ENCODE measurements at places on chromosomes 11 and 22.

- no peak for DNase-seq
Measured at GRCh38 chr11:67045314-67045713, 11.3 kb upstream of the RHOD start.

- DNase-seq, result no peak
Measured at GRCh38 chr22:22785316-22786065, 102.1 kb upstream of the IGLL5 start.

DNA sequence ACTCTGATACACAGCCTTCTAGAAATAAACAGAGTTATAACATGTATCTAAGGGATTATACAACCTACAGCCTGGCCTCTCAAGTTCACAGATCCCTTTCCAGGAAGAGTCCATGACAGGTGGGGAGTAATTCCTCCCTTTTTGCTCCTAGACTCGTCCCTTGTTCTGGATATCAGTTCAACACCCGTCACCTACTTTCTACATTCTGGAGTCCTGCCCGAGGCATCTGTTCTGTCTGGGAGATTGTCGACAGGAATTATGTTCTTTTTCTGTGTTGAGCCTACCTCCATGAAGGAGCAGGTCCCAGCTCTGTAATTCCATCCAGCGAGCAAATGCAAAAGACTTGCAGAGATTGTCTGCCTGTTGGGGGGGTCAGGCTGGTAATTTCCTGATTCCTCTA lies 224.6 kb upstream of the NTM start:
- DNase-seq, result no peak

DNA sequence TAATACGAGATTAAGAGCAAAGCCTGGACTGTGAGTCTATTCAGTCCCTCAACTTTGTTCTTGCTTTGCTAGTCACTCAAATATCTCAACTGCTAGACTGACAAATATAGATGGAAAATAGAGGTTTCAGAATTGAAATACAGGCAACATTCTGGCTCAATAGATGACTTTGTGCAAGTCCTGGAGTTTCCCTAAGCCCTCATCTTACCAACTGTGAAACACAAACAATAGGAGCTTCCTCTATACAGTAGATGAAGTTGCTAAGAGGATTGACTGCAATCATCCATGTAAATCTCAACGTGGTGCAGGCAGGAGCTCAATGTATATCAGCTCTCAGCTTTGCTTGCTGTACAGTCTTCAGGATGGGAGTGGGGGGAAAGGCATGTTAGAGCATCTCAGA lies 6.2 kb upstream of the MPEG1 start:
- no peak for DNase-seq

- no peak for DNase-seq
Measured at GRCh38 chr11:75582895-75583717, 21.1 kb downstream of the SERPINH1 start.

DNA sequence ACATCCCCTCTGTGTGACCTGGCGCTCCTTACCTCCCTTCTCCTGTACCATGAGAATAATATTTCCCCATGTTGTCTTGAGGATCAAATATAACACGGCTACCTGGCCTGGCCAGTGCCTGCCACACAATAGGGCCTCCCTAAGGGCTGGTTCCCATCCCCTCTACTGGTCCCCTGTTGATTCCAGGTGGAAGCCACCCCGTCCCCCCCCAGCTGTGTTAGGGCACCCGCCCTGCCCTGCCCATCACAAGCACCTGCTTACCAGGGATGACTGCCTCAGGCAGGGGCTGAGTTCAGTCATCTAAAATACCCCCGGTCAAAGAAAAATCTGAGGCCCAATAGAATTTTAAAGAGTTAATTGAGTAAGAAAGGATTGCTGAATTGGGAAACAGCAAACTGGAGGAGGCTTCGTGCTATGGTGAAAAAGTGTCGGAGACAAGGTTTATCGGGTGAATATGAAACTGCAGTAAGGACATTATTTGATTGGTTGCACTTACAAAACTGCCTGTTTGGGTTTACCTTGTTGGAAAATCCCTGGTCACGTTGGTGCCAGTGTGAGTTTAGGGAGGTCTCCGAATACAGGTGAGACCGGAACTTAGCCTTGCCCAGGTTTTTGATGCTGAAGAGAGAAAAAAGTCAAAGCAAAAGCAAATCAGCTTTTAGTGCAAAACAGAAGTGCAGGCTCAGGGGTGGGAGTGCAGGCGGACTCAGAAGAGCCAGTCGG lies 5.2 kb downstream of the APOL1 start:
- no peak for DNase-seq

DNA sequence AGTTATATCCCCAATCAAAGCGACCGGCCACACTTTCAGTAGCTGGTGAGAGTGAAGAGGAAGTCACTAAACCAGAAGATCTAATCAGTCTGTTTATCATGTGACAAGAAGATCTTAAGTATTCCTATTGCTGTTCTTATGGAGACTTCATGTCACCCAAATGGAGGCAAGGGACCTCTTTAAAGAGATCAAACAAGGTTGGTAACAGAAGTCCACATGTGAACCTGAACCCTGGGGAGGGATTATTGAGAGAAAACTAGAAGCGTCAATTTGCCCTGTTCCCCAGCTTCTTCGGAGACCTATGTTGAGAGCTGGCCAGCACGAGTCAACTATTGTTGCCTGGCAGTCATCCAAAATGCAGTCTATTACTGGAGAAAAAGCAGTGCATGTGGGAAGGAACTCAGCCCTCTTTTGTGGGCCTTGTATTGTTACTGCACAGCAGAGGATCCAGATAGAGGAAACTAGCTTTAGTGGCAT lies 76.9 kb upstream of the CTSC start:
- DNase-seq, result no peak

DNA sequence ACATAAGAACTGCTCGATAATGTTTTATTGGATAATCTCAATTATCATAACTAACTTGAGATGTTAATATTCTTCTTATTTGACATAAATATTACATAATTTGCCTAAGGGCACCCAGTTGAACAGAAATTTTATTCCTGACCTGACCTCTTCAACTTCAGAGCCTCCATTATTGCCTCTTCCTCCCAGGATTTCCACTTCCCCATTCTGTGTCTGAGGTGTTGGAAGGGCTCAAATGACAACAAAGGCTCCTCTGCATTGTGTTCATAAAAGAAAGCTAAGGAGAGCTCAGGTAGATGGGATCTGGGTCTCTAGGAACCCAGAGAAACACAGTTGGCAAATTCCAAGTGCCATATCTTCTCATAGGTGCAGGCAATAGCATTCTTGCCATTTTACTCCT lies 61.2 kb upstream of the ARHGAP20 start:
- DNase-seq, result no peak

- DNase-seq, result no peak
Measured at GRCh38 chr22:30855677-30856518, 112.7 kb downstream of the MORC2 start.

DNA sequence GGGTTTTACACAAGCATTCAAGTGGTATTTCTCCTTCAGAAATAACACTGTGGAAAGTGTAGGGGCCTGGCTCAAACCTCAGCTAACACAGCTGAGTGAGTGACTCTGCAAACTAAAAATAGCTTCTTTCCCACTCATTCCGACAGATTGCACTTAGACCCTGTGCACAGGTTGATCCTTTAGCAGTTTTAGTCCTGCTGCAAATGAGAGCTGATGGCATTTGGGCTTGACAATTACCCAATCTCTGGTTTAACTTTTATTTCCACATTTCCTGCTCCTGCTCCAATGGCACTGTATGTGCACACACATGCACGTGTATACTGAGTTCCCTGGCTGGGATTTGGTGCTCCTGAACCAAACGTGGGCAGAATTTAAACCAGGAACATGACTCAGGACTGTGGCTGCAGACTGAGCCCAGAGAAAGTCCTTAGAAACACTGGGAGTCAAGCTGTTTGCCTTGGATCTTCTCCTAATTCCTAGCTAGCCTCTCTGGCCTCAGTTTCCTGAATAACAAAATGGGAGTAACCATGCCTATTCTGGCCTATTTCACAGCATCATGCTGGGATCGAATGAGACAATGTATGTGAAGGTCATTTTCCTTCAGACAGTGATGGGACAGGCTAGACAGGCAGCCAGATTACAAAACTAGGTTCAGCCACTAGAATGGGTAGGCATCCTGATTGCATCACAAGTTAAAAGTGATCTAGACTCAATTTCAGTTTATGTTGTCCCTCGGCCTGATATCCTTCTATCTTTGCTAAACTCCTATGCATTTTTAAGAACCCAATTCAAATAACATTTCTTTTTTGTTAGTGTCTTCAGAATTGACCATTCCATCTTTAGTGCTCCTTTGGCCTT lies 58.2 kb downstream of the SERGEF start:
- DNase-seq, result no peak

DNA sequence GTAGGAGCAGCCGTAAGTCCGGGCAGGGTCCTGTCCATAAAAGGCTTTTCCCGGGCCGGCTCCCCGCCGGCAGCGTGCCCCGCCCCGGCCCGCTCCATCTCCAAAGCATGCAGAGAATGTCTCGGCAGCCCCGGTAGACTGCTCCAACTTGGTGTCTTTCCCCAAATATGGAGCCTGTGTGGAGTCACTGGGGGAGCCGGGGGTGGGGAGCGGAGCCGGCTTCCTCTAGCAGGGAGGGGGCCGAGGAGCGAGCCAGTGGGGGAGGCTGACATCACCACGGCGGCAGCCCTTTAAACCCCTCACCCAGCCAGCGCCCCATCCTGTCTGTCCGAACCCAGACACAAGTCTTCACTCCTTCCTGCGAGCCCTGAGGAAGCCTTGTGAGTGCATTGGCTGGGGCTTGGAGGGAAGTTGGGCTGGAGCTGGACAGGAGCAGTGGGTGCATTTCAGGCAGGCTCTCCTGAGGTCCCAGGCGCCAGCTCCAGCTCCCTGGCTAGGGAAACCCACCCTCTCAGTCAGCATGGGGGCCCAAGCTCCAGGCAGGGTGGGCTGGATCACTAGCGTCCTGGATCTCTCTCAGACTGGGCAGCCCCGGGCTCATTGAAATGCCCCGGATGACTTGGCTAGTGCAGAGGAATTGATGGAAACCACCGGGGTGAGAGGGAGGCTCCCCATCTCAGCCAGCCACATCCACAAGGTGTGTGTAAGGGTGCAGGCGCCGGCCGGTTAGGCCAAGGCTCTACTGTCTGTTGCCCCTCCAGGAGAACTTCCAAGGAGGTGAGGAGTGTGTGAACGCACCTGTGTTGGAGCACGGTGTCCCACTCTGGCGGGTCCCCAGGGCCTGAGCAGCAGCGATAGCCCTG lies at the start of gene TAGLN:
Gene TAGLN (plus strand): TSS at position 318 of the 863 bp plus-strand sequence. CDS start 3,644 bp downstream, outside the sequence.
- peak; percentile 60 for DNase-seq

DNA sequence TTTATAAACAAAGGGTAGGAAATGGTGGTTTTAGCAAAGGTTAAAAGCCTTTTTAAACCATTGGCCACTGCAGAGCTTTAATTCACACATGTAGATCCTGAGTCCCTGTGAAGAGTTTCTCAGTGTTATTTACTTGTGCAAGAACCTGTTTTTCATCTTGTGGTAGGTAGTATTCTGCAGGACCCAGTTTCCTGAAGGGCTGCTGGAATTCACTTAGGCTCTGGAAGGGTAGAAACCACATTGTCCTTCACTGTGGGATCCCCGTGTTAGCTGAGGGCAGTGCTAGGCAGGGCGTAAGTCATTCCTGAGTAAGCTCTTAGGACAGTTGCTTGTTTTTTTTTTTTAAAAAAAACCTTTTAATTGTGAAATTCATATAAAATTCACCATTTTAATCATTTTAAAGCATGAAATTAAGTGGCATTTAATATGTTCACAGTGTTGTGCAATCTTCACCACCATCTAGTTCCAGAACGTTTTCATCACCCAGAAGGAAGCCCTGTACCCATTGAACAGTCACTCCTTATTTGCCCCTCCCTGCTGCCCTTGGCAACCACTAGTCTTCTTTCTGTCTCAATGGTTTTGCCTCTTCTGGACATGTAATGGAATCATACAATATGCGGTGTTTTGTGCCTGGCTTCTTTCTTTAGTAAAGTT lies 77.7 kb downstream of the C22orf31 start:
- no peak for DNase-seq

DNA sequence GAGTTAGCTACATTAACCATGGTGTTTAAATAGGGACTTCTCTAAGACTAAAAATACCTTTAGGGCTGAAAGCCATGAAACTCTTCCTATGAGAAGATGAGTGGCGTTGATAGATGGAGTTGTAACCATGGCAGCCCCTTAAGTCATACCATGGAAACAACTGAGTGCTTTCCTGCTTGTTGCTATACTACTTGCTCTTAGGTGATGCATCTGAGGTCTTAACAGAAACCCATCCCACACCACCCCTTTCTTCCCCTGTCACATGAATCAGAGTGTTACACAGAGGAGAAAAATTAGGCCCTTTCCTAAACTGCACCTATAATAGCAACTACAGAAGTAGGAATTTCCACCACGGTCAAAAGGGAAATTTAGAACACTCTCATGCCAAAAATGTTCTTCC lies 64.3 kb upstream of the ZC3H12C start:
- no peak for DNase-seq

- no peak for DNase-seq
Measured at GRCh38 chr11:11408436-11409221, 55.6 kb upstream of the CSNK2A3 start.

DNA sequence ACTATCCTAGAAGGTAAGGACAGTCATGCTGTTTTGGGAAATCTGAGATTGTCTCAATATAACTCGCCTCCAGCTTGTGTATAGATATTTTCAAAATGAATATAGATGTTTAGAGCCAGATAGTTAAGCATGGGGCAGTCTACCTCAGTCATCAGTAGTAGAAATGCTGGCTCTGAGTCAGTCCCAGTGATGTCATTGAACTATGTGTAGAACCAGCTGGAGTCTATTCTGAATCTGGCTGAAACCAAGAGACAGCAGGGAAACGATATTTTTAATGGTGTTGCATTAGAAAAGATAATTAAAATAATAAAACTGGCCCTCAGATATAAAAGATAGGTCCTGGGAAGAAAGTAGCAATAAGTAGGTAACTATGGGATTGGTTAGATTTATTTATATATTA lies 25.9 kb downstream of the PIWIL4 start:
- no peak for DNase-seq

- no peak for DNase-seq
Measured at GRCh38 chr11:86983021-86983488, 27.9 kb upstream of the FZD4 start.

DNA sequence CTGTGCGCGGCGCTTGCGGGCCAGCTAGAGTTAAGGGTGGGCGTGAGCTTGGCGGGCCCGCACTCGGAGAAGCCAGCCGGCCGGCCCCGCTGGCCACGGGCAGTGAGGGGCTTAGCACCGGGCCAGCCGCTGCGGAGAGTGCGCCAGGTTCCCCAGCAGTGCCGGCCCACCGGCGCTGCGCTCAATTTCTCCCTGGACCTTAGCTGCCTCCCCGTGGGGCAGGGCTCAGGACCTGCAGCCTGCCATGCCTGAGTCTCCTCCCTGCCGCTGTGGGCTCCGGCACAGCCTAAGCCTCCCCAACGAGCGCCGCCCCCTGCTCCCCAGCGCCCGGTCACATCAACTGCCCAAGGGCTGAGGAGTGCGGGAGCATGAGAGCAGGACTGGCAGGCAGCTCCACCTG lies 5.2 kb upstream of the PES1 start:
- no peak for DNase-seq

DNA sequence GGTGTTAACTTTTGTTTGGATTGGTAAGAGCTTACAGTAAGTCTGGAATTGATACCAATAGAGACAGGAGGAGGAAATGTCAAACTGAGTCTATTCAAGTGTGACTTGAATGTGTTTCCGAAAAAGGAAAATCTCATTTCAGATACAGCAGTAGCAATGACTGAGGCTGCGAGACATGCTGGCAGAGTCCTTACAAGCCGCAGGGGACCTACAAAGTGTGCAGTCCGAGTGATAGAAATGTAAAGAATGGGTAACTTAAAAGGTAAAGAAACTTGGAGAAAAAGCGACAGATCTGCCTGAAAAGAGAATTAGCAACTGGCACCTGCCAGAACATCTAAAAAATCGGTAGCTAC lies 444 bp downstream of the CWF19L2 start:
- DNase-seq, result no peak

- no peak for DNase-seq
Measured at GRCh38 chr11:79098146-79098545, 342.7 kb downstream of the TENM4 start.
